Esophagus squamous epithelium (tissue), 5 donors: ENCODE measurements at places on chromosomes 7 and 10.

GRCh38 chr10:102114861-102115618, 5.1 kb downstream of the LDB1 start:
- DNase-seq, result no peak

DNA sequence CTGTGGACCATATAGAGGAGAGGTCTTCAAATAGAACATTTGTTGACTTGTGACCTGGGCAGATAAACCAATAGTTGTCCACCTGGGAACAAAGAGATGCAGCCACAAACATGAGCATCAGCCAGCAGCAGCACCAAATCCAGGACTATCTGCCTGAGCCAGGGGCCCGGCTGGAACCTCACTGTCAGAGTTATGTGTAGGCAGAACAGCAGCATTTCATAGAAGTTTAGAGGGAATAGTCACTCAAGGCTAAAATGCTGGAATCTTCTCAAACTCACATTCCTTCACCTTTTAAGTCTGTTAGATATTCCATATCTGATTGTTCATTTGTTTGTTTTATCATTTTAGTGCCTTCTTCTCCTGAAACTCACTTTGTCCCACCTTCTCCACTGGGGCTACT, 72.2 kb upstream of the IL6 start:
- DNase-seq, result no peak

GRCh38 chr7:2446676-2447075, 29.5 kb downstream of the GRIFIN start:
- no peak for DNase-seq

GRCh38 chr10:119737823-119738222, 12.0 kb downstream of the INPP5F start:
- no peak for DNase-seq

DNA sequence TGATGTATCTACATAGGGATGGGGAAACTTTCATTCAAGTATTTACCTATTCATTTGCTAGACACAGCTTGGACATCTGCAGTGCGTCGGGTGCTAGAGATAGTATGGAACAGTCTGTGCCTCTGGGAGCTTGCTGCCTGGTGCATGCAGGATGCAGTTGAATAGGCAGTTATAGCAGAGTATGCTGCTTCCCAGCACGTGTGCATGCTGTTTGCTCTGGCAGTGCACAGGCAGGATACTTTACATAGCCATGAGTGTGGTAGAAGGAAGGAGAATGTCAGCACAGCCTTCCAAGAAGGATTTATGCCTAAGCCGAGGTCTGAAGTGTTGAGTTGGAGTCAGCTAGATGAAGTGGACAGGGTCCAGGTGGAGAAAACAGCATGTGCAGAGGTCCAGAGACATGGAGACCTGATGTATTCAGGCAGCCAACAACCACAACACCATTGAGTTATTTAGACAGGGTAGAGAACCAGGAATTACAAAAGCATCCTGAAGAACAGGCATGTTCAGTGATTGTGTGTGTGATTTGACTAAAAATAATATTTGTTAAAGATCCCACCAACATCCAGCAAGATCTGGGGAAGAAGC, 8.1 kb downstream of the MAP3K8 start:
- no peak for DNase-seq

GRCh38 chr10:27030060-27030459, 70.2 kb downstream of the ANKRD26 start:
- no peak for DNase-seq

- DNase-seq, result no peak
These were observed 217.0 kb upstream of the PODXL start for GRCh38 chr7:131773413-131773812.

GRCh38 chr10:13867822-13868221, 281.1 kb downstream of the PRPF18 start:
- DNase-seq, result no peak

DNA sequence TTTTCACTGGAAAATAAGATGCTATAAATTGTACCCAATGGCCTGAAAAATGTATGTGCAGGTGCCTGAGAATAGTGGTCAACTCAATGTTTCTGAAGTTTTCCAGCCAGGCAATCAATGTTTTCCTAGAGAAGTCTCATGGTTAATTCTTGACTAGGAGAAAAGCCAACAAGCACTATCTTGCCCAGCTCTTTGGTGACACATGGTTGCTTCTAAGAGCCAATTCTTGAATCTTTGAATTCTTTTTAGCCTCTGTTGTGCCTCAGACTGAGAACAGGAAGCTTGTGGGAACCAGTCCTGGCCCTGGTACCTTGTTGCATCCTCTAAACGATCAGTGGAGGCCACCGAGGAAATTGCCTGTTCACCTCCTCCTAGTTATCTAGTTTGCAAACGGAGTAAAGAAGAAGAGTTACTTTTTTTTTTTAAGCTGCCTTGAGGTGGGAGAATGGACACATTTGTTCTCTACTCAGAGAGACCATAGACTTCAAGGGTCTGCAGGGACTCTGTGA, 144.0 kb upstream of the MKLN1 start:
- no peak for DNase-seq

DNA sequence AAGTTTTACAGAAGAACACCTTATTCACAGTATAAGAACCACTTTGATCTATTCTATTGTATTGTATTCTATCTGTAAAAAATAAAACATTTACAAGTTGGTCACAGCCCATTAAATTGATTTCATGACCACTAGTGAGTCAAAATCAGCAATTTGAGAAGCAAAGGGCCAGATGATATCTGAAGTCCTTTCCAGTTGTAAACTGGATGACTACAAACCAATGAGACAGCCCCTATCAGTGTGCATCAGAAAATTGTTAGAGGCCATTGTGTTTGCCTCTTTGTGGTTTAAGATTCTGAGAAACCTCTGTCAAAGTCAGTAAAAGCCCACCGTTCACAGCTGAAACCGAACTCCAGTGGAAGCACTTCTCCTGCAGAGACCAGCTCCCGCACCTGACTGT, 54.8 kb downstream of the TBXAS1 start:
- no peak for DNase-seq

- no peak for DNase-seq
These were observed 1.0 kb downstream of the PSMC2 start for GRCh38 chr7:103348452-103348851.

GRCh38 chr10:102814453-102814871, 22.8 kb downstream of the CYP17A1 start:
- DNase-seq, result no peak

DNA sequence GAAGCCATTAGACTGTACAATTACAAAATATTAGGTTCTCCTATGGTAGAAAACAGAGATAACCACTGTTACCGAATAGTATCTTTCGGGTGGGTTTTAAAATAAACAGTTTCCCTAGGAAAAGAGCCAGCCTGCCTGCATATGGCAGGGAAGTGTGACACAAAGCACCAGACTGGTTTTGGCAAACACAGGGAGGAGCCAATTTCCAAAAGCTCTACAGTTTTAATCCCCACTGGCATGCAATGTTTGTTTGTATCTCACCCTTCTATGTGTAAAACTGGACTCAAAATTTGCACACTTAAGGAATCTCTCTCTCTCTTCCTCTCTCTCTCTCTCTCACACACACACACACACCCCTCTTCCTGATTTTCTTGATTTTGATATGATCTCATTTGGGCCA, 261.7 kb downstream of the ETV1 start:
- no peak for DNase-seq
